ENCODE measurements at places on chromosomes 6 and 20.

GRCh38 chr6:33995309-33996119 is 150.4 kb downstream of the GRM4 start:
- no peak overlapping the region for H3K4me3 ChIP-seq
- H3K4me1 ChIP-seq, result no peaks in the 10 kb centered on the region
- no peak for DNase-seq
- no peak overlapping the region for H3K27ac ChIP-seq

- H3K27ac ChIP-seq, result no peak overlapping the region
- H3K36me3 ChIP-seq, result peaks cover 4% of the 10 kb centered on the region
- H3K27me3 ChIP-seq, result no peaks in the 10 kb centered on the region
These were observed 46.0 kb downstream of the TFEB start for GRCh38 chr6:41689171-41690008.

DNA sequence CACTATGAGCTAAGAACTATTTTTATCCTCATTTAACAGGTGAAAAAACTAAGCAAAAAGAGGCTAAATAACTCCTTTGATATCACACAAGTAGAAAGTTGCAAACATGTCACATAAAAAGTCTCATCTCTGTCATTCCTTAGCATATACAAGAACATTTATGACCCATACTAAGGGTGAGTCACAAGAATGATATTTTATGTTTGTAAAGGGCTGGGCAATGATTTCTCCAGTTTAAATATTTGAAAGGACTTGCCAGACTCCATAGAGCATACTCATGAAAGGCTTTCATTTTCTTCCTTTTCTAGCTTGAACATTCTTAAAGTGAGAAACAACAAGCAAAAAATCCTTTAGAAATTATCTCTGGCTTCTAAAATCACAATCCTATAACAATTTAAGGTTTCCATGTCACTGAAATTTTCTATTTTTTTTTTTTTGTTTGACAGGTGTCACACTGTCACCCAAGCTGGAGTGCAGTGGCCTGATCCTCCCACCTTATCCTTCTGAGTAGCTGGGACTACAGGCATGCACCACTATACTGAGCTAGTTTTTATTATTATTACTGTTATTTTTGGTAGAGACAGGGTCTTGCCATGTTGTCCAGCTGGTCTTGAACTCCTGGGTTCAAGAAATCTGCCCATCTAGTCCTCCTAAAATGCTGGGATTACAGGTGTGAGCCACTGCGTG is 338.0 kb upstream of the KHDRBS2 start:
- no peaks in the 10 kb centered on the region for H3K36me3 ChIP-seq
- no peak overlapping the region for H3K4me3 ChIP-seq
- no peak overlapping the region for H3K27ac ChIP-seq
- H3K4me1 ChIP-seq, result no peaks in the 10 kb centered on the region
- no peaks in the 10 kb centered on the region for H3K27me3 ChIP-seq
- no peak for DNase-seq

DNA sequence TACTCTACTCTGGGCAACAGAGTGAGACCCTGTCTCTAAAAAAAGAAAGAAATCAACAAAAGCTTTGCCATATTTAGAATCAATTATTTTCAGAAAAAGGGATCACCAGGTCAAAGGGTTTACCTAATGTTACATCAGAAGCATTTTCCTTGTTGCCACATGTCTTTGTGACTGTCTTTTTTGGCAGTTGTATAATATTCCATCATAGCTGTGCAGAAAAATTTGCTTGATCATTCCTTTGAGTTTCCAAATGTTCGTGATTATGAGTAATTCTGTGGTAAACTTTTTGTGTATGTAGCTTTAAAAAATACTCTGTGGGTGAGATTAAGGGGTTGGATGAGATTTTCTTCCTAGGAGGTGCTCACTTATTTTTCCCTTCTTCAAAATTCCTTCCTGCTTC is 26.4 kb downstream of the PNPLA1 start:
- H3K27me3 ChIP-seq, result no peaks in the 10 kb centered on the region
- H3K4me3 ChIP-seq, result no peak overlapping the region
- H3K4me1 ChIP-seq, result no peaks in the 10 kb centered on the region
- no peak for DNase-seq
- no peak overlapping the region for H3K27ac ChIP-seq

- H3K27me3 ChIP-seq, result no peaks in the 10 kb centered on the region
- DNase-seq, result no peak
- H3K4me1 ChIP-seq, result no peaks in the 10 kb centered on the region
These were observed 32.5 kb upstream of the ZNF184 start for GRCh38 chr6:27505209-27506027.

DNA sequence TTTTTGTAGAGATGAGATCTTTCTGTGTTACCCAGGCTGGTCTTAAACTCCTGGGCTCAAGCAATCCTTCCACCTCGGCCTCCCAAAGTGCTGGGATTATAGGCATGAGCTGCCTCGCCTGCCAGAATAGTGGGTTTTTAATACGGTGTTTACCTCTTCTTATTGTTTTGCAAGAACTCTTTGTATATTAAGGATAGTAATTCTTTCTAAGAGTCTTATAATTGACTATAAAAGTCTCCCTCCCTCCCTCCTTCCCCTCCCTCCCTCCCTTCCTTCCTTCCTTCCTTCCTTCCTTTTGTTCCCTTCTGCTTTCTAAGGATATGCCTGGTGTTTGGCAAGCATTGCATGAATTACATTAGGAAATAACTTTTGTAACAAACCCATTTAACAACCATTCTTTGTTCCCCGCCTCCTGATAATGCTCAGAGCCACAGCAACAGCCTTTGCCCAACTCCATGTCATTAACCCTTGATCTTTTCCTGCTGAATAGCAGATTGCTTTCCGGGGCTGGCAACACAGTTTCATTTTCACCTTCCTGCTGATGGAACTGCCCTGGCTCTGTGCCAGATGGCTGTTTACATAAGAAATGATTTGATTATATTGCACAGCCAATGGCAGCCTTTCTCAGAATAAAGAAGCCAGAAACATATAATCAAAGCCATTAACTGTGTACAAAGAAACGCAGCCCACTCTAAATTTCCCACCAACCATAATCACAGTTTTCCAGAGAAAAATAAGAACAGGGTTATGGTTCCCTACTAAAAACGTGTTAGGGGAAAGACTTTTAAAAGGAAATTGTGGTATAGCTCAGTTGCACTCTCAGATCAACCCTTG is 143.7 kb upstream of the PTPN1 start:
- peaks cover 15% of the 10 kb centered on the region for H3K4me1 ChIP-seq
- no peaks in the 10 kb centered on the region for H3K36me3 ChIP-seq
- peak; percentile 81 for DNase-seq

DNA sequence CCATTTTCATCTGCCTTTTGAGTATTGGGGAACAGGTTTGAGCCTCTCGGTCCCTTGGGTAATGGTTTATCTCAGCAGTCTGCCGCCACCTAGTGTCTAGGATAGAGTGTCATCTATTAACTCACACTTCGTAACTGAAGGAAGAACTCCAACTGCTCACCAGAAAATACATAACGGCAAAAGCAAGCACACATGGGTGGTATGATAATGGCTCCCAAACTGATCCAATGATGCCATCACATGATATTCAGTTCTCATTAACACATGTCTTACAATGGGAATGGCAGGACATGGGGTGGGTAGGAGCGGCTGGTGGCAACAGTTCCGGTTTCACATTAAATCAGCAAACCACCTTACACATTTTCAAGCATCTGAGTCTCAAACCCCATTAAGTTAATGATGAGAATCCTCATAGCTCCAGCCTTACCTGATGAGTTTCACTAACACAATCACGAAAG is 110.7 kb upstream of the PHACTR1 start:
- DNase-seq, result no peak
- H3K36me3 ChIP-seq, result no peaks in the 10 kb centered on the region
- no peaks in the 10 kb centered on the region for H3K4me1 ChIP-seq
- no peaks in the 10 kb centered on the region for H3K27me3 ChIP-seq

DNA sequence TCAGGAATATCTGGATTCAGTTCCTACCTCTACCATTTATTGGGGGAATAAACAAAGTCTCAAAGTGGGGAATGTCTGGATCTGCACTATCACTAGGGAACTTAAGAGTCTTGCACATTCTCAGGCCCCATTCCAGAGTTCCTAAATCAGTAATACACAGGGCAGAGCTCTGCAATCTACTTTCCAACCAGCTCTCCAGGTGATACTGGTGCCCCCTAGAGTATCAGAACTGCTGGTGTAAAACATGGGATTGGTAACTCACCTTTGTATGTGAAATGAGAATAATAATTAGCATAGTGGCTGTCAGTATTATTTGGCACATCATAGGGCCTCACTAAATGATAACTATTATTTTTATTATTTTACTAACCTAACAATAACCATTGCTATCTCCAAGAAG is 278.8 kb upstream of the IMPG1 start:
- no peak overlapping the region for H3K4me3 ChIP-seq
- no peaks in the 10 kb centered on the region for H3K4me1 ChIP-seq
